ENCODE measurements at places on chromosomes 4 and X. TPM values are rescaled to one million over a fixed set of nuclear protein-coding genes. Genes with fewer than 3 reads are reported as not detected.

GRCh38 chr4:93658443-93658842, 170.1 kb upstream of the ATOH1 start:
- no peaks in the 10 kb centered on the region for H3K4me1 ChIP-seq
- H3K36me3 ChIP-seq, result no peaks in the 10 kb centered on the region
- no peak overlapping the region for H3K27ac ChIP-seq
- H3K27me3 ChIP-seq, result no peaks in the 10 kb centered on the region
- H3K4me3 ChIP-seq, result no peak overlapping the region
- DNase-seq, result no peak

DNA sequence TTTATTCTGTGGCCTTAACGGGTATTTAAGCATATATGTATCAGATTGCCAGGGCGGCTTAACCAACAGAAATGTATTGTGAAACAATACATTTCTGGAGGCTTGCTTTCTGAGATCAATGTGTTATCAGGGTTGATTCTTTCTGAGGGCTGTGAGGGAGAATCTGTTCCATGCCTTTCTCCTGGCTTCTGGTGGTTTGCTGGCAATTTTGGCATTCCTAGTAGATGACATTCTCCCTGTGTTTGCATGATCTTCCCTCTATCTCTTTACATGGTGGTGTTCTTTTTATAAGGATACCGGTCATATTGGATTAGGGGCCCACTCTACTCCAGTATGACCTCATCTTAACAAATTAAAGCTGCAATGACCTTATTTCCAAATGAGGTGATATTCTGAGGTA, 16.9 kb upstream of the CEP135 start:
- H3K4me3 ChIP-seq, result no peak overlapping the region
- no peaks in the 10 kb centered on the region for H3K27me3 ChIP-seq
- peaks cover 14% of the 10 kb centered on the region for H3K4me1 ChIP-seq
- H3K36me3 ChIP-seq, result no peaks in the 10 kb centered on the region
- no peak for DNase-seq
- peak overlapping the region; percentile 41 for H3K27ac ChIP-seq

- H3K4me3 ChIP-seq, result no peak overlapping the region
- no peaks in the 10 kb centered on the region for H3K27me3 ChIP-seq
- H3K27ac ChIP-seq, result peak overlapping the region; percentile 44
- no peaks in the 10 kb centered on the region for H3K36me3 ChIP-seq
- no peak for DNase-seq
- no peaks in the 10 kb centered on the region for H3K4me1 ChIP-seq
Measured at GRCh38 chr4:148850257-148850995, 408.2 kb upstream of the NR3C2 start.

- no peak for DNase-seq
- peak overlapping the region; percentile 88 for H3K4me3 ChIP-seq
- peak overlapping the region; percentile 65 for H3K27ac ChIP-seq
- H3K27me3 ChIP-seq, result peaks cover 6% of the 10 kb centered on the region
- no peaks in the 10 kb centered on the region for H3K4me1 ChIP-seq
- no peaks in the 10 kb centered on the region for H3K36me3 ChIP-seq
Measured at GRCh38 chrX:46759645-46759974, 692 bp upstream of the SLC9A7 start.

- no peak for DNase-seq
Measured at GRCh38 chrX:7316887-7317286, 168.9 kb upstream of the PUDP start.

DNA sequence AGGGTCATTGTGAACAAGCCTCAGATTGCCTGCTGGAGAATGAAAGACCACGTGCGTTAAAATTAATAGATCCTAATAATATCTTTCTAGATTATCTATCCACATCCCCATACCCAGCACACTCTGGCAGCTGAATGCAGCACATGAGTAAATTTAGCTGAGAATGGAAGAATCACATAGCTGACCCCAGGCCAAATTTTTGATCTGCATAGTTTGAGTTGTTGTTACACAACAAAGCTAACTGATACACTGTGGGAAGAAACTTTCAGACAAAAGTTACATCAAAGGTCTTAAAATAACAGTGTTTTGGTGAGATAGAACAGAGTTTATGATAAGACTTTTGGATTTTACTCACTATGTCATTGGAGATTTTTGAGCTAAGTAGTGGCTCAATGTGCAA, 72.4 kb upstream of the ANXA10 start:
- DNase-seq, result no peak
- H3K4me3 ChIP-seq, result no peak overlapping the region
- H3K36me3 ChIP-seq, result peaks cover 4% of the 10 kb centered on the region
- peaks cover 7% of the 10 kb centered on the region for H3K4me1 ChIP-seq
- no peak overlapping the region for H3K27ac ChIP-seq

DNA sequence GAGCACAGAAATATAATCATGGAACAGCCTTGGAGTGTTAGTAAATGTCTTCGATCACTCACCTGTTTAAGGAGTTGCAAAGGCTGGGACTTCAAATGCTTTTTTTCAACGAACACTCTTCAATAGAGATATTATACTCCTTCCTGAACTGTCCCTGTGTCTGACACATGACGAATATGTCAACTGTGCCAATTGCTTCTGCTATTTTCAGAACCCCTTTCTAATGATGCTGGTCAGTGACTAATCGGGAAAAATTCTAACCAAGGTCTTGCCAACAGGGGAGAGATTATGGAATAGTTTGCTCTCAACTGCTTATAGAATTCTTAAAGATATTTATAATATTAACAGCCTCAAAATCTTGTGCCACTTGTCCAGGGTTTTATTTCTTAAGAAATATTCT, 8.5 kb upstream of the KLHL34 start:
- H3K36me3 ChIP-seq, result no peaks in the 10 kb centered on the region
- no peak overlapping the region for H3K27ac ChIP-seq
- peaks cover 2% of the 10 kb centered on the region for H3K27me3 ChIP-seq
- DNase-seq, result no peak

- no peak overlapping the region for H3K4me3 ChIP-seq
- H3K27ac ChIP-seq, result no peak overlapping the region
- H3K27me3 ChIP-seq, result peaks cover 7% of the 10 kb centered on the region
- H3K4me1 ChIP-seq, result peaks cover 15% of the 10 kb centered on the region
- DNase-seq, result no peak
Measured at GRCh38 chr4:180798036-180798577, 1445.1 kb upstream of the TENM3 start.

DNA sequence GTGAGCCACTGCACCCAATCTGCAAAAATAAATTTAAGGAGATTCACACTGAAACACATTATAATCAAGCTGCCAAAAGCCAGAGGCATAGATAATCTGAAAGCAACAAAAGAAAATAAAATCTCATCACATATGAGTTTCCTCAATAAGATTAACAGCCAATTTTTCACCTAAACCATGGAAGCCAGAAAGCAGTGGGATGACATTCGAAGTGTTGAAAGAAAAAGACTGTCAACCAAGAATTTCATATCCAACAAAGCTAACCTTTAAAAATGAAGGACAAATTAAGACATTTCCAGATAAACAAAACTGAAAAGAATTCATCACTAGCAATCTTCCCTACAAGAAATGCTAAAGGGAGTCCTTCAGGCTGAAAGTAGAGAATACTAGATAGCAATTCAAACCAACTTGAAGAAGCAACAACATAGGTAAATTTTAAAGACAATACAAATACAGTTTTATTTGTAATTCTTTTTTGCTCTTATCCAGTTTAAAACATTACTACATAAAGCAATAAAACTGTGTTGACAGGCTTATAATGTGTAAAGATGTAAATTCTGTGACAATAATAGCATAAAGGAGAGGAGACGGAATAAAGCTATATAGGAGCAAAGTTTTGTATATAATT, 23.1 kb upstream of the KLHL8 start:
- no peaks in the 10 kb centered on the region for H3K27me3 ChIP-seq
- no peak overlapping the region for H3K27ac ChIP-seq
- no peaks in the 10 kb centered on the region for H3K4me1 ChIP-seq
- H3K4me3 ChIP-seq, result no peak overlapping the region

GRCh38 chr4:108533245-108533844, 87.0 kb upstream of the RPL34 start:
- H3K27me3 ChIP-seq, result peaks cover 24% of the 10 kb centered on the region
- H3K4me3 ChIP-seq, result peak overlapping the region; percentile 9

DNA sequence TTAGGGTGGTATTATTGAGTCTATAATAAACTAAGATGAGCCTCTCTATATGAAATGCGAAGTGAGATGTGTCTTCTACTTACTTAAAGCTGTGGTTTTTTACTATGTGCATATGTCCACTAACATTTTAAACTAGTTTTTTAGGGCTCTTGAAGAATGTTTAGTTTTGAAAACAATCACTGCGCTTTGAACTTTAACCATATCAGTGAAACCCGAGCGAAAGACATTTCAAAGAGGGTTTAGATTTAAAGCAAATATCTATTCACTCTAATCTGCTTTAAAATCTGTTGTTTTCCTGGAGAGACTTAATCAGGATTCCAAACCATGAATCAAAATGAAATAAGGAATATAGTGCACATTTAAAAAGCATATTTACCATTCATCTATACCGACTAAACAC, 24.8 kb upstream of the SLC7A11 start:
- no peaks in the 10 kb centered on the region for H3K27me3 ChIP-seq
- H3K27ac ChIP-seq, result no peak overlapping the region
- no peak overlapping the region for H3K4me3 ChIP-seq
- DNase-seq, result no peak
- peaks cover 4% of the 10 kb centered on the region for H3K4me1 ChIP-seq

DNA sequence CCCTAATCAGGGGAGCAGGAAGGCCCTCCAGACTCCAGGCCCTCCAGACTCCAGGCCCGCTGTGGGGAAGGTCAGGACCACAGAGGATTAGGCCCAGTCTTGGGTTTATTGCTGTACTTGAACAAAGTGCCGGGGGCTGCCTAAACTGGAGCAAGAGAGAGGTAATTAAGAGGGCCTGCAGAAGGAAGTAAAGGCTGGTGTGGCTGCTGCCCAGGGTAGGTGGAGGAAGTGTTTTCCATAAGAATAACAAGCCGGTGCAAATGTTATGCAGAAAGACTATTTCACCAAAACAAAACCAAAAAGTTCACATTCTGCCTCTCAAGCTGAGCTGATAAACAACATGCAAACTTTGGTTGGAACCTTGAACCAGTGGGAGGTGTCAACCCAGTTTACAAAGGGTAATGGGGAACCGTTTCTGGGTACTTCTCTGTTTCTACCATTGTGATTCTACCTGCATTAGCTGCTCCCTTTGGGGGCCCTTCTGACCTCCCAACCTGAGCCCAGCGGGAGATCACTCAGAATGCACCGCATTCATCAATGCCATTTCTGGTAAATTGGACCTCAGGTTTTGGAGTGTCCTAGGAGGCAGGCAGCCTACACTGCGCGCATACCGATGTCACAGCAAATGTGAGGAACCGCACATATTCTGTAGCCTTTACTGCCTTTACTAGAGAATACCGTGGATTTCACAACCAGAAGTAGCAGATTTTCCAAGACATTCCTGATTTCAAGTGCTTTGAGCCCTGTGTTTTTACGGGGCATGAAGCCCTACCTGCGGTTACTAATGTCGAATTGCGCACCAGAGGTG, 59.7 kb upstream of the BCOR start:
- H3K36me3 ChIP-seq, result no peaks in the 10 kb centered on the region
- peaks cover 20% of the 10 kb centered on the region for H3K4me1 ChIP-seq
- H3K27me3 ChIP-seq, result peaks cover 4% of the 10 kb centered on the region
- peak overlapping the region; percentile 80 for H3K4me3 ChIP-seq
- H3K27ac ChIP-seq, result peak overlapping the region; percentile 80

- DNase-seq, result no peak
- H3K27ac ChIP-seq, result no peak overlapping the region
- H3K4me1 ChIP-seq, result no peaks in the 10 kb centered on the region
- H3K4me3 ChIP-seq, result no peak overlapping the region
Measured at GRCh38 chr4:144754562-144755410, 108.8 kb downstream of the HHIP start.

- DNase-seq, result no peak
- H3K27me3 ChIP-seq, result no peaks in the 10 kb centered on the region
- no peak overlapping the region for H3K4me3 ChIP-seq
- peaks cover 23% of the 10 kb centered on the region for H3K4me1 ChIP-seq
- no peak overlapping the region for H3K27ac ChIP-seq
- no peaks in the 10 kb centered on the region for H3K36me3 ChIP-seq
Measured at GRCh38 chr4:57605376-57605775, 495.2 kb upstream of the IGFBP7 start.

- H3K27ac ChIP-seq, result no peak overlapping the region
- H3K4me3 ChIP-seq, result no peak overlapping the region
- H3K4me1 ChIP-seq, result no peaks in the 10 kb centered on the region
- no peaks in the 10 kb centered on the region for H3K27me3 ChIP-seq
- H3K36me3 ChIP-seq, result no peaks in the 10 kb centered on the region
- no peak for DNase-seq
Measured at GRCh38 chr4:71992571-71993312, 39.1 kb upstream of the NPFFR2 start.

DNA sequence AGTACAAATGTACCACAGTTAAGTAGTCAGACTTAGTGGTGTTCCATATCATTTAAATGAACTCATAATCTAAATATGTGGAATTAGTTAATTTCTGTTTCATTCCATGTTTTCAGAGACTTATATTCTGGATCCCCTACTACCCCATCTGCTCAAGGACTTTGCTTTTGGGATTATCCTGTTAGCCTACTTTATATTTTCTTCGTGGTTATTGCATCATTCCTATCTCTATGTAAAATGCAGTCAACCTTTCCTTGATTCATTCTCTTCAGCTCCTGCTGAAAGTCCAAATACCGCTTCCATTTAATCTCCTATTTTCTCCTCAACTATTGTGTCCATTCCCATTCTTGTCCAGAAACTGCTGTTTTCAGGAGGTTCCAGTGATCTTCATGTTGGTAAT, 25.1 kb downstream of the SLC30A9 start:
- H3K27ac ChIP-seq, result no peak overlapping the region
- no peaks in the 10 kb centered on the region for H3K27me3 ChIP-seq
- peaks cover 25% of the 10 kb centered on the region for H3K36me3 ChIP-seq
- H3K4me3 ChIP-seq, result no peak overlapping the region

DNA sequence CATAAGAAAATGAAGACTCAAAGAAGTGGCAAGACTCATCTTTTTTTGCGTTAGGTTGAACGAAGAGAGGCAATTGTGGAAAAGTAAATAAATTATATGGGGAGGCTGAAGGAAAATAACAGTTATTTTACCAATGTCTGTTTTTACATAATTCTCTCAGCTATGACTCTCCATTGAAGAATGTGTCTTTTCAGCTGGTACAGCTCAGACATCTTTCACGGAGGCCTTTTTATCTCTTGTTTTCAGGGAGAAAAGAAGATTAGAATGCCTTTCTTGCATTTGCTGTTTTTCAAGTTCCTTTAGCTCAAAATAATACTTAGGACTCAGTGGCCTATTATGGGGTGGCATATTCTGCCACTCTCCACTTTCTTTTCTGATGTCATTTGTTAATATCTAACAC, 153.0 kb downstream of the ADAM29 start:
- H3K27ac ChIP-seq, result no peak overlapping the region
- H3K4me1 ChIP-seq, result no peaks in the 10 kb centered on the region
- H3K36me3 ChIP-seq, result no peaks in the 10 kb centered on the region

The CSN1S1 gene
- not detected for total RNA-seq

The ADGRG2 gene
- total RNA-seq, result 2.4 TPM

The AKAP14 gene
- total RNA-seq, result 0.92 TPM

The RAB39B gene
- total RNA-seq, result 4.0 TPM

The SLITRK2 gene
- 5.4 TPM for total RNA-seq

The SYNPO2 gene
- total RNA-seq, result 22.9 TPM

The FAM47B gene
- not detected for total RNA-seq

The NXF2B gene
- total RNA-seq, result 0.64 TPM

The MAP9 gene
- total RNA-seq, result 22.1 TPM
